IPS DF 19.7 (cell line): ENCODE measurements at places on chromosomes 11 and 22.

DNA sequence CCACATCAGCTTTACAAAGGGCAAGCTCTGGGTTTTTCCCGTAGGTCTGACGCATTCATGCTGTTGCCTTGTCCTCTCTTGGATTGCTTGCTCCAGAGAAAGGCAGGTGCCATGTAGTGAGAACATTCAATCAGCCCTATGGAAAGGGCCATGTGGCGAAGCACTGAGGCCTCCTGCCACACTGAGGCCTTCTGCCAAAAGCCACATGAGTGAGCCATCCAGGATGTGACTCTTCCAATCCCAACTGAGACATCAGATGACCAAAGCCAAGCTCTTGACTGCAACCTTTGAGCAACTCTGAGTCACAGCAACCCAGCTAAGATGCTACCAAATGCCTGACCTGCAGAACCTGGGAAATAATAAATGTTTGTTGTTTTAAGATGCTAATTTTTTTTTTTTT lies 9.0 kb upstream of the PANX3 start:
- DNase-seq = no peak

DNA sequence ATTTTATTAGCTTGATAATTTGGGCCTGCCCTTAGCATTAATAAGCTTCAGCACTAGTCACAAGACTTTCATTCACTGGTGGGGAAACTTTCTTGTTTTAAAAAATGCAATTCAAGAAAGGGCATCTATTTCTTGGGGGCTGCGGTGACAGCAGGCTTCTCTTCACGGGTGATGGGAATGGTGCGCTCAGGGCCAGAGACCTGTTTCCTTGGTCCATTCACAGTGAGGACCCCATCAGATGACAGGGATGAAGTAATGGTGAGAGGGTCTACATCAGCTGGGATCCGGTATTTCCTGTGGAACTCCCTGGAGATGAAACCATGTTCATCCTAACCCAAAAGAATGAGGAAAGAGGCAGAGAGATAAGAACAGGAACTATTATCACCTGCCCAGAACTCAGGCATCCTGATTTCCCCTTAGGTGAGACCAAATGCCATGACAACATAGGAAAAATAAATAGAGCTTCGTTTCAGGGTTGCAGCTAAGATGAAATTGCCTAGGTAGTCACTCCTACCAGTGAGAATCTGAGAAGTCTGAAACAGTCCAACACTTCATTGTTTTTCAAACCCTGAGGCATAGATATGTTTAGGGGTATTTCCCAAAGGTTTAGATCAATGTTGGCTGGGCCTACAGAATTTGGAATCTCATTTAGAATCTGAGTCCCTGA lies 2.8 kb downstream of the CRYAB start:
- DNase-seq = no peak

GRCh38 chr22:27127911-27128310 lies 470.5 kb downstream of the MIAT start:
- no peak for DNase-seq

DNA sequence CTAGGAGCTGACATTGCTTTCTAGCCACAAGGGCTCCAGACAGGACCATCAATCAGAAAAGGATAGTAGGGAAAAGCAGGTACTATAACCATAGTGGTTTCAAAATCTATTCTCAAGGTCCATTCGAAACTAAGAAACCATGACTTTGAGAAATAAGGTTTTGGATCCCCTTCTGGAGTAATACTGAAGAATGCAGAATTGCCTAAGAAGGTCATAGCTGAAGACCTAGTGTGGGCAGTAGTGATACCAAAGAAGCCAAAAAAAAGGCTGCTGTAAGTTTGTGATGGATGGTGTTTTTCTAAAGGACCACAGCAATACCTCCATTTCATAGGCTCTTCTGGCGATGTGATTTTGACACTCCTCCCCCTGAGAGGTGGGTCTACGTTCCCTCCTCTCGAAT lies 163.1 kb downstream of the MAML2 start:
- DNase-seq = no peak

GRCh38 chr22:46308283-46308988 lies 11.8 kb downstream of the GTSE1 start:
- no peak for DNase-seq

- no peak for DNase-seq
These were observed 10.8 kb upstream of the RAC2 start for GRCh38 chr22:37254867-37255233.

DNA sequence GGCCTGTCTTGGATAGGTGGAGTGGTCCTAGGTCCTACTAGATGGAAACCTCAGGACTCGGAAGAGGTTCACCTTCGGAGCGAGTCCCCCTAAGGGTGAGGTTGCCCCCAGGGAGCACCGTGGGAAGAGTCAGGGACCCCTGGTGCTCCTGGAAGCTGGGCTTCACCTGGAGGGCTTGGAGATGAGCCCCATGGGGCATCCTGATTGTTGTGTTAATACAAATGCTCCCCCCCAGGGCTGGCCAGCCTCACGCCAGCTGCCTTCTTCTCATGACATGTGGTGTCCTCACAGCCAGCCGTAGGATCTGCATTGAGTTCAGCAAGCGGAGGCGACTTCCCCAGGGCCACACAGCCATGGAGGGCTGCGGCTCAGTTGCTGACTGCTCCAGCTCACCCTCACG lies 1487.5 kb downstream of the BRD1 start:
- no peak for DNase-seq

DNA sequence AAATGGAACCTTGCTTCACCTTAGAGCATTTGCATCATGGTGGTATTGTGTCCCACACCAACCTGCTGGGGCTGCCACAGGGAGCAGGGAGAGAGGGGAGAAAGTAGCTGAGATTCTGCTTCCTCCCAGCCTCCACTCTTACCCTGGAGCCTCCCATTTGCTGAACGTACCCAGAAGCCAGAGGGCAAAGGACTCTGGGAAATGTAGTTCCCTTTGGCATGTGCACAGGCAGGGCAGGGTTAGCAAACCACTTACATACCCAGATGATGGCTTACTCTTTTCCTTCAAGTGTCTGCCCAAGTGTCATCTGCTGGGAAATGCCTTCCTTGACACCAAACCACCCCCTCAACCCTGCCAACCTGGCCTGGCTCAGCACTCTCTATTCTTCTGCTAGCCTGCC lies 16.9 kb downstream of the SMIM38 start:
- no peak for DNase-seq

DNA sequence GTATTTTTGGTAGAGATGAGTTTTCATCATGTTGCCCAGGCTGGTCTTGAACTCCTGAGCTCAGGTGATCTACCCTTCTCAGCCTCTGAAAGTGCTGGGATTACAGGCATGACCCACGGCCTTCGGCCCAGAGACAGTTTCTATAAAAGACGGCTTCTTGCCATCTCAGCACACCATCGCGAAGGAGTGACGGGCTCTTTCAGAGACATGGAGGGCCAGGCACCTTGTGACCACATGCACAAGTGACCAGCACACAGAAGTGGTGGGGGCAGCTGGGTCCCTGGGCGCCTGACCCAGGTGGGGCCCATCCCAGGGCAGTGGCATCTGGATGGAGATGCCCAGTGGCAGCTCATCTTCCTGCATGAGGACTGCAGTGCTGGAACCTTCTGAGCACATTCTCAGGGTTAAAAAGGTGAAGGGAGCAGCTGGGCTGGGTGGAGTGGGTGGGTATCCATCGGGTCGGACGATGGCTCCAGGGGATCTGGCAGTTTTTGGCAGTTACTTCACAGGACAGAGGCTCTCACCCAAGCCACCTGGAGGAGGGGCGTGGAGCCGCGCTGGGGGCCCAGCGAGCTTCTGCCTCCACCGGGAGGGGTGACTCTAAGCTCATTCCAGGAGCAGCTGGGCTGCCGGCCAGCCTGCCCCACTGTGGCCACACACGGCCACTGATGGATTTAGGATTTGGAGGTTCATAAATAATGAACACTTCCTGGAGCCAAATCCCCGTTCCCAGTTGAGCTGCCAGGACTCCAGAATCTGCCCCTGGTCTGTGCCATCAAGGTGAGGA lies 373.0 kb downstream of the CTTN start:
- no peak for DNase-seq

DNA sequence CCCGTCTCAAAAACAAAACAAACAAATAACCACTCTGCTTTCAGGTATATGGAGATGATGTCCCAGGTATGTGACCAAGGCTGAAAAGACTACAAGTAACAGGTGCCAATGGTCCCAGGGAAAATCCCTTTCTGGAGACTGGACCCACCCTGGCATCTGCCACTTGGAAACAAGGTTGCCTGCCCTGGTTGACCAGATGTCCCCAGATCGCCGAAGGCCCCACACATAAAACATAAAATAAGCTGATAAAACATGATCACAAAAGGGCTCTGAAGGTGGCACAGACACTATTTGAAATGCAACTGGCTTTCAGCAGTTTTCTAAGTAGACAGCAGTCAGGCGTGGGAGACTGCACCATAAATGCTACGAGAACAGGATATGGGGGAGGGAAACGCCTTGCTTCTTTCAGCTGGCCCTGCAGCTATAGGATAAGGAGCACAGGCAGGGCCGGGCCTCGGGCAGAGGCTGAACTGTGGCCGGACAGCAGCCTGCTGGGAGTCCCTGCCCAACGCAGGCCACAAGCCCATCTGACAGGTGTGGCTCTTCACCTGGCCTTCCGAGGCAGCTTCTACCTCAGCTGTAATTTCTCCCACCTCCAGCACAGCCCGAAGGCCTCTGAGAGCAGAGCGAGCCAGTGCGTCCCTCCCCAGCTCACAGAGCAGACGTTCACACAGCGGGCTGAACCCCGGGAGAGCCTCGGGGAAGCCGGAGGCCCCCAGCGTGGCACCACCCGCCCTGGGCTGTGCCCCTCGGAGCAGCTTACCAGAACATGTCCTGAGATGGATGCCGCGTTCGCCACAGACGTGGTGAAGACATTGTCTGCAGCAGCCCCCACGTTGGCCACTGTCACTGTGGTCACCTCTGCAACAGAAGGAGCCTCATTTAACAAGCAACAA lies 4.0 kb downstream of the DEAF1 start:
- DNase-seq = no peak

- DNase-seq = no peak
These were observed 706 bp upstream of the SCYL1 start for GRCh38 chr11:65524014-65524740.

DNA sequence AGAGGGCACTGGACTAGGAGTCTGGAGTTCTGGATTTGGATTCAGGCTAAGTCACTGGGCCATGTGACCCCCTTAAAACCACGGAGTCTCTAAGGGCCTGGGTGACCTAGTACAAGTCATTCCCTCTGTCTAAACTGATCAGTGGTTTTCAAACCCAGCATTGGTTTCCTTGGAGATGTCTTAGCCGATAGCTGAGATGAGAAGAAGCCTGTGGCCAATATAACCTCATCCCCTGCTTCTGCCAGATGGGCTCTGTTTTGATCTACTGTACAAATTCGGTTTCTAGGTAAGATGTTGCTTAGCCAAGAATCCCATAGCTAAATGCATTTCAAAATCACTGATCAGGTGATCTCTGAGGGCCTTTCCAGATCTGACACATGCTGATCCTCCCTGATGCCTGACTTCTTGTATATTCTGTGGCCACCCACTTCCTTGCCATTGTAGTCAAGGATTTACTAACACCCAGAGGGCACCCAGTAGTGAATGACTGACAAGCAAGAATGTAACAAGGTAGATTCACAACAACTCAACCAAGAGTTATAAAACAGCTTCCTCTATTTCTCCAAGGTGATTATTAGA lies 53.1 kb downstream of the GALNT18 start:
- no peak for DNase-seq

DNA sequence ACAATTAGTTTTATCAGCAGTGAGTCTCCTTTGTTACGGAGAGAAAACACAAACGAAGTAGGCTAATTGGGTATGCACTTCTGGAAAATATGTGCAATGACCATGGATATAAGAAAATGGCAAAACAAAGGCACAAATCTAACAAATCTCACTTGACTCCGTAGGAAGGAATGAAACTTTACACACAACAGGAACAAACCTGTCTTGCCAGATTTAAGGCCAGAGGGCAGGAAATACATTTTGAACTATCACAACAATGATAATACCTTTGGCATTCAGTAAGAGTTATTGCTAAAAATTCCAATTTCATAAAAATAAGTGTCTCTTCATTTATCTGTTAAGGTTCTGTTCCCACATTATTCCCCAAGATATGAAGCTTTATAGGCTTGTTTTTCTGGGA lies 36.6 kb downstream of the SLC25A17 start:
- no peak for DNase-seq

- DNase-seq = no peak
These were observed 1.4 kb upstream of the CDKN1C start for GRCh38 chr11:2886936-2887335.

GRCh38 chr22:25002241-25002985 lies 49.9 kb downstream of the KIAA1671 start:
- DNase-seq = no peak

DNA sequence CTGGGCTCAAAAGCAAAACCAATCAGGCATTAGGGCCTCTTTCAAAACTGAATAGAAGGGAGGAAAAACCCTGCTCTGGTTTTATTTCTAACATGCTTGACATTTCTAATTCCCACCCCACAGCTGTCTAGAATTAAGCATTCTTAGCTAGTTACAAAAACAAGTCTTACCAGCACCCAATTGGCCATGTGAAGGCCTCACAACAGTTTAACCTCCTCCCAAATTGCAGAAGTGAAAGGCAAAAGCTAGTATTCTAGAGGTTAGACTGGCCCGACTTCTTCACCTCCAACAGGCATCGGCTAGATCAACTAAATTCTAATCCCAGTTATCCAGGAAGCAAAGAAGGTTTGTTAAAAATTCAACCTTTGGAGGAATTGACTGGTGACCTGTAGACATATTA lies 6.5 kb downstream of the SF1 start:
- no peak for DNase-seq

GRCh38 chr11:8810540-8811301 lies 100.3 kb upstream of the AKIP1 start:
- DNase-seq = no peak
